ENCODE measurements at places on chromosomes 16 and 17.

DNA sequence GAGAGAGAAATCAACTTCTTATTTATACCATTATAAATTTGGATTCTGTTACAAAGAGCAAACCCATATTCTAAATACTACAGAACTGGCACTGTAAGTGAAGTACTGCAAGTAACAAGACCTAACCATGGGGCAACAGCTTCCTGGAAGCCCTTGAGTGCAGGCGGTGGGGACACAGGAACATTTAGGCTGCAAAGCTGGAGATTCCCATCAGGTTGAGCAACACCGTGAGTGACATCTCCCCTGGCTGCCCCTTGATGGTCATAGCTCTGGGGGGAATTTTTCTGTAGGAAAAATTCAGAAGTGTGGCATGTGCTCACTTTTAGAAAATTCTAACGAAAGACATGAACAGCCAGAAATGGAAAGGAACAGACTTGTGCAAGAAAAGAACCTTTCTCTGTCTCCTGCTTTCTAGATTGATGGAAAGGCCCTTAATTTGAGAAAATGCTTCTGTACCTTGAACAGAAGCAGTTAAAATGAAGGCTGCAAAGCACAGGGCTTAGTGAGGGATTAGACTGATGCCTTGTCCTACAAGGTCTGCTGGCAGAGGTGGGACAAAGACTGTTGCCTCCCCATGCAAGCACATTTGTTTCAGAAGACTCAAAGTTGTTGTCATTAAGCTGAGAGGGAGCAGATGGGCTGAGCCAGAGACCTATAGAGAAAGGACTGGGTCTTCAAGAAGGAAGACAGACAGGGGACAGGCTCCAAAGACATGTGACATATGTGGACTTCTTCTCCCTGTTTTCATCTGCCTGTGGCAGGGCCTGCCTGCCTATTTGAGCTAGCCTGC, 380.8 kb downstream of the SLC39A11 start:
- no peak for DNase-seq

DNA sequence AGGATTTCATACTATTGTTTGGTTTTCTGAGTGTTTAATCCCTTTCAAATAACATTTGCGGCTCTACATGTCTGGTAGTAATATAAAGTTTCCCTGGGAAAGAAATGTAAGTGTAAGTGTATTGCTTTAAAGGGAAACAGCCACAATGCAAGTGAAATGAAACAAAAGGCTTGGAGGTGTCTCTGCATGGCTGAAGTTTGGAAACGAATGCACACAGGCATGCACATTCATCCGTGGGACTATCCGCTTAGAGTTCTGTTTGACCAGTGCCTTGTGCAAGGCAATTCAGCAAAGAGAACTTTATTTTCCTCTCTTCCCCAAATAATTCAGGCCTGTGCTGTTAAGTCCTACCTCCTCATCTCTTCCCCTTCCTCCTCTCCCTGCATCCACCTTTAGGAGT, 56.1 kb upstream of the MRTFB start:
- no peak for DNase-seq

GRCh38 chr17:5516060-5516792, 29.9 kb downstream of the MIS12 start:
- DNase-seq, result no peak

DNA sequence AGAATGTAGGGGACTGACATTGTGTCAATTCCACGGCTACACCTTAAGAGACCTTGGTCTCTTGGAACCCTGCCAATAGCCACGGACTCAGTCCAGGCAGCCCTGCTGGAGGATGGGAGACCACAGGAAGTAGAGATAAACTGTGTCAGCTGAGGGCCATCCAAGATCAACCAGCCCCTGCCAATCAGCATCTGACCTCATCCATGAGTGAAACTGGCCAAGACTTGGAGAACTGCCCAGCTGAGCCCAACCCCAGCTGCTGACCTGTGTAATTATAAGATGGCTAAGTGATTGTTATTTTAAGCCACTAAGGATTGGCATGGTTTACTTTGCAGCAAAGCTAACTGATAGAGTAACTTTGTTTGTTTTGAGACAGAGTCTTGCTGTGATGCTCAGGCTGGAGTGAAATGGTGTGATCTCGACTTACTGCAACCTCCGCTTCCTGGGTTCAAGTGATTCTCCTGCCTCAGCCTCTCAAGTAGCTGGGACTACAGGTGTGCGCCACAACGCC, 13.3 kb upstream of the YWHAE start:
- DNase-seq, result no peak

DNA sequence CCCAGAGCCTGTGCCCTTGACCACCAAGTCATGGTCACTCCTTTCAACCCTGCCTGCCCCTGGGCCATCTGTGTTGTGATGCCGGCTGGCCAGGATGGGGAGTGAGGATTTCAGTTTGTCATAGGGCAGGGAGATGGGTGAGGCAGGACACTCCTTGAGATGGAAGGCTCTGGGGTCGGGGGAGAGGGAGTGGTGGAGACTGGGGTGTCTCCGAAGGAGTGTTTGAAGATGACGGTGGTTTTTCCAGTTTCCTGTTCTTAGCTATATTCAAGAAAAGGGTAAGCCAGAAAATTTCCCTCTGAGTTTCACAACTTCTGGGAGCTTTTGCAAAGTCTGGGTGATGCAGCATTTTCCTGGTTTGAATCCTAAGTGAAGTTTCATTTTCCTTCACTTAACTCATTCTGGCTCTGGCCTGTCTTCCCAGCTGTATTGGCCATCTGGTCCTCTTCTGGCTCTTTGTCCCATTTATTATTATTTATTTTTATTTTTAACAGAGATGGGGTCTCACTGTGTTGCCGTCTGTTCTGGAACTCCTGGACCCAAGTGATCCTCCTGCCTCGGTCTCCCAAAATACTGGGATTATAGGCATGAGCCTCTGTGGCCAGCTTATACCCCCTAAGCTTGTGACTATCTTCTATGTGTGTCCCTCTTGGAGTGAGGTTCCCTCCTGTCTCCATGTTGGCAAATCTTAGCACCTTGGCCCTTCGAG, 27.7 kb downstream of the ABCC1 start:
- no peak for DNase-seq

- no peak for DNase-seq
These were observed 8.8 kb upstream of the APRT start for GRCh38 chr16:88820385-88821025.

GRCh38 chr17:81027591-81028505, 7.1 kb upstream of the BAIAP2 start:
- no peak for DNase-seq

Measured in OCI-LY7 (cell line).